ENCODE measurements at places on chromosomes 12 and 14.
A peak's percentile ranks its signal among the peaks of the same experiment; 100 is the strongest.

GRCh38 chr12:32179011-32179395 lies 72.4 kb downstream of the BICD1 start:
- no peak for DNase-seq

DNA sequence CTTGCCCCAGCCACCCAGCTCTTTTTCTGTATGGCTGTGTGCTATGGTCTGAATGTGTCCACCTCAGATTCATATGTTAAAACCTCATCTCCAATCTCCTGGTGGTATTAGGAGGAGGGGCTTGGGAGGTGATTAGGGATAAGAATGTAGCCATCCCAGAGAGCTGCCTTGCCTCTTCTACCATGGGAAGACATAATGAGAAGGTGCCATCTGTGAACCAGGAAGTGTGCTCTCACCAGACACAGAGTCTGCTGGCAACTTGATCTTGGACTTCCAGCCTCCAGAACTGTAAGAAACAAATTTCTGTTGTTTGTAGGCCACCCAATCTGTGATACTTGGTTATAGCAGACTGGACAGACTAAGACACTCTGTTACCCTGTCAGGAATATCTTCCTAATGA lies 22.8 kb upstream of the JPH4 start:
- no peak for DNase-seq

DNA sequence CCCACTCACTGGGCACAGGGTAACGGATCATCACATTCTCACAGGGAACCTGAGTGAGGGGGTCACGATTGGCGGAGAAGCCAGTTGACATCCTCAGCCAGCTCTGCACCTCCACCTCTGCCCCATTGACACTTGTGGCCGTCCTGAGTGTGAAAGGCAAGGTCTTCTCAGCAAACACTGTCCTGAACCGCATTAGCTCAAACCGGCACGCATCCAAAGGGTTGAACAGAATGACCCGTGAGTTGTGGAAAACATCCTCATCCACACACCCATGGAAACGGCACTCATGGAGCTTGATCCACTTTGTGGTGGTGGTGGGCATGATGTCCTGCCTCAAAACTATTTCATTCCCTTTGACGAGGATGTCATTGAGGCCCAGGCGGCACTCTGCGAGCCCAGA lies 56.3 kb upstream of the GTF2A1 start:
- DNase-seq = no peak

- DNase-seq = peak; percentile 46
Measured at GRCh38 chr12:19833775-19834501, 394.6 kb downstream of the AEBP2 start.

- peak; percentile 95 for DNase-seq
Measured at GRCh38 chr14:69543341-69544115, 31.1 kb downstream of the CCDC177 start.

- no peak for DNase-seq
Measured at GRCh38 chr12:57835366-57836288, 10.9 kb downstream of the CTDSP2 start.

- DNase-seq = peak; percentile 83
Measured at GRCh38 chr12:480831-481816, 21.4 kb downstream of the B4GALNT3 start.

DNA sequence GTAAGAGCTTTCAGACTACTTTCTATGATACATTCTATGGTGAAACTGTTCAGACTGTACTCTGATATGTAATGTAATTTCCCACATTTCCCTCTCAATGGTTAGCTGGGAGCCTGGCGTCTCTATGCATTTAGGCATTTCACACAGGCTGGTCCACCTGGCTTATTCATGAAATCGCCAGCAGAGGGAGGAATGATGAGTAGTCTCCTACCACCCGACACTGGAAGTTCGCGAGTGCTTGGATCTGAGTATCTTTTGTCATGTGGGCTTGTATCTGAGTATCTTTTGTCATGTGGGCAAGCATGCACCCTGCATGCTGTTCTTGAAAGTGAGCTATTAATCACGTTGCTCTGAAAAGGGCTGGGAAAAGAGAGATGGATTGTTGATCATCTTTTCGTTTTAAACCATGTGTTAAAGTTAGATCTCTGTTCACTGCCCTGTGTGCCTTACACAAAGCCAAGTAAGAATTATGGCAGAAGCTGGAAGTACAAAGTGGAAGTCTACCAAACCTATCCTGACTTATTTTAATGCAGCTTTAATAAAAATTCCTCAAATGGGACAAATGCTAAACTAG lies 235.0 kb downstream of the ATP23 start:
- peak; percentile 36 for DNase-seq

DNA sequence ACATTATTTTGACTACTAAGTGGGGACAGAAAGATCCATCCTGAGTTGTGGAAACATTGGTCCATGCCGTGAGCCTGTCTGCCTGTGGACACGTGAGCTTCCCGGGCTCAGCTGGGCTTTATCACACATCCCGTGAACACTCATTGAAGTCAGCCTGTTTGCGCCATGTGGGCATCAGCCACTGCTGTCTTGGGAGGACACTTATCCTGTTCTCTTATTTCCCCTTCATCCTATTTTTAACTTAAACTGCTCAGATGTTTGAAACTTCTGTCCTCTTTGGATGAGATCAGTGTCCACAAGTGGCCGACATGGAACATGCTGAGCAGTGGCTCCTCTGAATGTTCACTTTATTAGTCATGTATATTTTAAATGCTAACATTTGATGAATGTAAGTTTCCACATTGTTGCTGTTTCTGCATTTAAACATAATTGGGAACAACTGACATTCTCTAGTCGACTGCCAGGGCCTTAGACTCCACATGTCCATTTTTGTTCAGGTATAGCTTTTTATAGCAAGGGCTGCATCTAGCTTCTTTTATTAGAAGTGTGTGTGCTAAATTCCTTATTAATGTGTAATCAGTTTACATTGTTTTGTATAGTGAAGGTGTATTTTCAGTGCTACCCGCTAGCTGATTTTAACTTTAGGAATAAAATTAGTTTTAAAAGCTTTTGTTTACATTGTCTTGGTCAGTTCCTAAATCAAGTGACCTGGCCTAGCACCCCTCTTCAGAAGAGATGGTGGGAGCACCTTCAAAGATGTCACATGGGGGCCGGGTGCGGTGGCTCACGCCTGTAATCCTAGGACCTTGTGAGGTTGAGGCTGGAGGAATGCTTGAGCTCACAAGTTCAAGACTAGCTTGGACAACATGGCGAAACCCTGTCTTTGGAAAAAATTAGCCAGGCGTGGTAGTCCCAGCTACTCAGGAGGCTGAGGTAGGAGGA lies 24.0 kb downstream of the RNF34 start:
- DNase-seq = no peak

Measured in LHCN-M2 (cell line).